ENCODE measurements at places on chromosomes 3 and 15. TPM values are rescaled to one million over a fixed set of nuclear protein-coding genes. Genes with fewer than 3 reads are reported as not detected.
A peak's percentile ranks its signal among the peaks of the same experiment; 100 is the strongest.

- peaks cover 11% of the 10 kb centered on the region for H3K4me1 ChIP-seq
- no peak overlapping the region for H3K4me3 ChIP-seq
- no peak for DNase-seq
- H3K36me3 ChIP-seq = no peaks in the 10 kb centered on the region
- H3K27me3 ChIP-seq = no peaks in the 10 kb centered on the region
Measured at GRCh38 chr15:59354417-59355031, 18.1 kb downstream of the MYO1E start.

DNA sequence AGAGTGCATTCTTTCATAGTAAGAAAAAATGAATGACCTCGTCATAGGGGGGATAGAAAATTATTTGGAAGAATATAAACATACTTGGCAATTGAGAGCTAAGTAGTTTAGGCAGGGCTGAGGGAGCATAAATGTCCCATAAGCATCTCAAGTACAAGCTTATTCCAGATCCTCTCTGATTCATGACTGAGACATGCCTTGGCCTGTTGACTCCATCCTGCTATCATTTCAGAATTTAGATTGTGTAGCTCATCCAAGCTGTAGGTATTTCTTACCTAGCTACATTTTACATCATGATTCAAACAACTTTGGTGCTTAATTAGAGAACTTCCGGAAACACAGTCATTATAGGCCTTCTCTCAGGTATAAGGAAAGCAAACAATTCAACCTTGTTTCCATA lies 12.3 kb downstream of the POGLUT1 start:
- H3K27me3 ChIP-seq = no peaks in the 10 kb centered on the region
- H3K27ac ChIP-seq = no peak overlapping the region
- H3K4me1 ChIP-seq = no peaks in the 10 kb centered on the region
- H3K36me3 ChIP-seq = peaks cover 12% of the 10 kb centered on the region
- H3K4me3 ChIP-seq = no peak overlapping the region
- no peak for DNase-seq

DNA sequence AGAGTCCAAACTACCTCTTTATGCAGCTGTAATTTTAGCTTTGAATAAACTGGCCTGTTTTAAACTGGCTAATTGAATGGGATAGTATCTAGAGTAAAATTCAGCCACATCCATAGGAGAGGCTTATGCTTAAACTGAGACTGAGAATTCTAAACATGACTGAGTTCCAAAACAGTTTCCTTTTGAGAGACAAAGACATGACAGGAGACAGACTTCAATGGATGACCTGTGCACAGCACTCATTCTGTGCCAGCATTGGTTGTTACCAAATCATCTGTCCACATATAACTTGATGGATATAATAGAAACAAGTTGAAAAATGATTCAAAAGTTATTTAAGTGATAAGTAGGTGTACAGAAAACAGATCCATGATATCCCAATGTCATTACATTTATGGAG lies 20.9 kb downstream of the IL12A start:
- H3K27me3 ChIP-seq = no peaks in the 10 kb centered on the region
- H3K36me3 ChIP-seq = no peaks in the 10 kb centered on the region
- DNase-seq = no peak
- H3K4me3 ChIP-seq = no peak overlapping the region

GRCh38 chr3:120536642-120537041 lies 59.5 kb upstream of the NDUFB4 start:
- no peak overlapping the region for H3K4me3 ChIP-seq
- no peak overlapping the region for H3K27ac ChIP-seq

DNA sequence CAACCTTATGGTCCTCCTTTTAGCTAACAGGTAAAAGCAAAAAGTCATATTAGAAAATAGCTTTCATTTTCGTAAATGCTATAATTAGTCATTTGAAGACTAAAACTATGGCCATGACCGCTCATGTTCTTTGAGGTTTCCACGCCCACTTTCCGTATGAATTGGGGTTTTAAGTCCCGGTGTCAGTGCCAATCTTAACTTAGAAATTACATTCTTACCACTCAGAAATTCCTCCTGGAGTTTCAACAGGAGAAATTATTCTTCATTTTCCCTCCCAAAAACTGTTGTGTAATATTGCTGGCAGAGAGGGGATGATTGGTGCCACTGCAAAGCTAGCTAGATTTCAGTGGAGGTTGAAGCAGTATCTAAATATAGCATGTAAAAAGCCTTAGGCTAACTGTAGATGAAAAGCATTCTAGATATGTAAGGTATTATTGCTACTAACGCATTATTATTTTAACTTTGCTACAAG lies 71.0 kb upstream of the MDFIC2 start:
- no peaks in the 10 kb centered on the region for H3K36me3 ChIP-seq
- peaks cover 8% of the 10 kb centered on the region for H3K27me3 ChIP-seq
- no peaks in the 10 kb centered on the region for H3K4me1 ChIP-seq
- no peak overlapping the region for H3K27ac ChIP-seq
- no peak for DNase-seq

DNA sequence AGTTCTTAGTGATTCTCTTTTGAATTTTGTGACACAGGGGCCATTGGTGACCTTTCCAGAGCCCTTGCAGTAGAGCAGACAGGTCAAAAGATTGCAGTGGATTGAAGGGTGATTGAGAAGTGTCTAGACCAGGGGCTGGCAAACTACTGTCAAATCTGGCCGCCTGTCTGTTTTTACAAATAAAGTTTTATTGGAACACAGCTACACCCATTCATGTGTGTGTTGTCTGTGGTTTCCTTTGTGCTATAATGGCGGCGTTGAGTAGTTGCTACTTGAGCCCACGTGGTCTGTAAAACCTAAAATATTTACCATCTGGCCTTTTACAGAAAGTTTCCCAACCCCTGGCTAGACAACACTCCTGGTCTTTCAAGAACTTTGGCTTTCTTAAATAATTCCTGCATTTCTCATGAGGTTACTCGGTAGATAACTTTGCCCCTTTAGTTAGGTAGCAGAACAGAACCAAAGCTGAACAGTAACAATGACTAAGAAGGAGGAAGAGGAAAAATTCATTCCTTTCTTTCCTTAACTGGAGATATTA lies 265.1 kb upstream of the NR2E3 start:
- no peak overlapping the region for H3K27ac ChIP-seq
- H3K4me1 ChIP-seq = no peaks in the 10 kb centered on the region
- no peak for DNase-seq

- H3K36me3 ChIP-seq = peaks cover 95% of the 10 kb centered on the region
- DNase-seq = no peak
- H3K27me3 ChIP-seq = no peaks in the 10 kb centered on the region
- H3K4me1 ChIP-seq = peaks cover 12% of the 10 kb centered on the region
- no peak overlapping the region for H3K4me3 ChIP-seq
Measured at GRCh38 chr3:12593473-12593872, 36.6 kb downstream of the MKRN2 start.

- no peaks in the 10 kb centered on the region for H3K4me1 ChIP-seq
- no peaks in the 10 kb centered on the region for H3K27me3 ChIP-seq
- peaks cover 31% of the 10 kb centered on the region for H3K36me3 ChIP-seq
- no peak overlapping the region for H3K4me3 ChIP-seq
- no peak overlapping the region for H3K27ac ChIP-seq
- DNase-seq = no peak
Measured at GRCh38 chr3:53293867-53294266, 38.0 kb upstream of the TKT start.

- no peak overlapping the region for H3K4me3 ChIP-seq
- DNase-seq = no peak
- H3K27me3 ChIP-seq = no peaks in the 10 kb centered on the region
- peaks cover 95% of the 10 kb centered on the region for H3K36me3 ChIP-seq
- H3K4me1 ChIP-seq = no peaks in the 10 kb centered on the region
Measured at GRCh38 chr3:130948929-130949328, 55.0 kb downstream of the ATP2C1 start.

DNA sequence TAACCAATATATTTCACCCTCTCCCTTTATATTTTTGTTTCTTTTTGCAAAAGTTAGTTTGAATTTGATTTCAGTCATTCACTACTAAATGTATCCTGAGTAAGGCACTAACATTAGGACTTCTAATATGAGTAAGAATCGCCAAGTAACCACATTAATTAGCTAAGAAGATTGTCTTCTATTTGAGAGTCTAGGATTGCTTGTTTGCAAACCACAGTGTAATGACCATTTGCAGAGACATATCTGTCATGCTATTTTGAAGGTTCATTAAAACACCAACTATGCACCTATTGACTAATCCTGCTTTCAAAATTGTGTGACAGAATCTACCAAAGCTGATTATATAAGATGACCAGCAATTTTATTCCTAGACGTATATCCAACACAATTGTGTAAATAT lies 5.3 kb upstream of the EID1 start:
- H3K4me3 ChIP-seq = no peak overlapping the region
- no peak overlapping the region for H3K27ac ChIP-seq

DNA sequence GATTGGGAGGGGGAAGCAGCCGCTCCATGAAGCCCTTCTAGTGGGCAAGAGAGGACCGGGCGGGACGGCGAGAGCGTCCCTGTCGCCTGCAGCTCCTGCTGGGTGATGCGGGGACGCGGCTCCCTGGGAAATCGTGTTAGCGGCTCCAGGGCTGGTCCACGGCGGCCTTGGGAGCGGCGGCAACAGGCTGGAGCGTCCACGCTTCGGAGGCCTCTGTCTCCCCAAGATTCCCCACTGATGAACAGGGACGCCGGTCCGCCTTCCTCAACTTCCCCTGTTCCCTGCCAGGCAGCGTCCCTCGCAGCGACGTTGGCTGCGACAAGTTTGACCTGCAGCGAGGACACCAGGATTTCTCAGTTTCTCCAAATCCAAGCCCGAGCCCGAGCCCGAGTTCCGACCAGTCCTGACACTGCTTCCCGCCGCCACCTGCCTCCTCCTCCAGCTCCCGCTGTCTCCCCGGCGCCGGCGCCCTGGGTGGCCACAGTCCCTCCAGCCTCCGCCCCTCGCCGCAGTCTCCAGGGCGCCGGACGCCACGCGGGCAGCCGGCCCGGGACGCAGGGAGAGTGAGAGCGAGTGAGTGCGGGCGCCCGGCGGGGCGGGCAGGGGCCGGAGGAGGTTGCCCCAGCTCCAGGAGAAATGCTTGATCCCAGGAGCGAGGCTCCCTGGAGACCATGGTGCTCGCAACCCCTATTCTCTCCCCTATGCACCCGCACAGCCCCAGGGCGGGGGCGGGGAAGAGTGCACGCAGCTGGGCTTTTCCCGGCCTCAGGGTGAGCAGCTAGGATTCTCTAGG lies 78.1 kb upstream of the RNF7 start:
- peak overlapping the region; percentile 63 for H3K4me3 ChIP-seq
- H3K4me1 ChIP-seq = peaks cover 16% of the 10 kb centered on the region
- H3K36me3 ChIP-seq = no peaks in the 10 kb centered on the region
- H3K27me3 ChIP-seq = peaks cover 5% of the 10 kb centered on the region

GRCh38 chr3:29700256-29700655 lies 419.4 kb downstream of the RBMS3 start:
- no peak overlapping the region for H3K4me3 ChIP-seq
- no peak for DNase-seq
- no peaks in the 10 kb centered on the region for H3K36me3 ChIP-seq
- no peaks in the 10 kb centered on the region for H3K4me1 ChIP-seq
- no peaks in the 10 kb centered on the region for H3K27me3 ChIP-seq
- H3K27ac ChIP-seq = no peak overlapping the region

- peak within 1 kb of the TSS; percentile 77 for H3K4me3 ChIP-seq
- H3K27ac ChIP-seq = peak within 1 kb of the TSS; percentile 75
- no peaks in the 10 kb centered on the region for H3K36me3 ChIP-seq
Measured at GRCh38 chr3:39383045-39383880, at the start of gene SLC25A38. Gene SLC25A38, plus strand, starts transcription at chr3:39383370. Its CDS starts 355 bp downstream, at chr3:39383725.

GRCh38 chr3:145915787-145916186 lies 245.2 kb downstream of the PLOD2 start:
- no peak for DNase-seq
- no peaks in the 10 kb centered on the region for H3K36me3 ChIP-seq
- H3K4me1 ChIP-seq = no peaks in the 10 kb centered on the region
- H3K4me3 ChIP-seq = no peak overlapping the region
- H3K27ac ChIP-seq = no peak overlapping the region
- no peaks in the 10 kb centered on the region for H3K27me3 ChIP-seq

GRCh38 chr15:91921188-91921842 lies 67.8 kb downstream of the SLCO3A1 start:
- peak overlapping the region; percentile 67 for H3K27ac ChIP-seq
- peaks cover 90% of the 10 kb centered on the region for H3K4me1 ChIP-seq
- no peak overlapping the region for H3K4me3 ChIP-seq

Gene CCR8
- not detected for total RNA-seq

Gene ROBO2
- 0.12 TPM for total RNA-seq

Gene SLC12A1
- not detected for total RNA-seq

Gene SKOR1
- 0.19 TPM for total RNA-seq

Gene IGDCC3
- total RNA-seq = 0.33 TPM
